Tibial nerve (tissue), 4 donors: ENCODE measurements at places on chromosomes 12 and 14. TPM values are rescaled to one million over a fixed set of nuclear protein-coding genes. Genes with fewer than 3 reads are reported as not detected.
A peak's percentile ranks its signal among the peaks of the same experiment; 100 is the strongest.

DNA sequence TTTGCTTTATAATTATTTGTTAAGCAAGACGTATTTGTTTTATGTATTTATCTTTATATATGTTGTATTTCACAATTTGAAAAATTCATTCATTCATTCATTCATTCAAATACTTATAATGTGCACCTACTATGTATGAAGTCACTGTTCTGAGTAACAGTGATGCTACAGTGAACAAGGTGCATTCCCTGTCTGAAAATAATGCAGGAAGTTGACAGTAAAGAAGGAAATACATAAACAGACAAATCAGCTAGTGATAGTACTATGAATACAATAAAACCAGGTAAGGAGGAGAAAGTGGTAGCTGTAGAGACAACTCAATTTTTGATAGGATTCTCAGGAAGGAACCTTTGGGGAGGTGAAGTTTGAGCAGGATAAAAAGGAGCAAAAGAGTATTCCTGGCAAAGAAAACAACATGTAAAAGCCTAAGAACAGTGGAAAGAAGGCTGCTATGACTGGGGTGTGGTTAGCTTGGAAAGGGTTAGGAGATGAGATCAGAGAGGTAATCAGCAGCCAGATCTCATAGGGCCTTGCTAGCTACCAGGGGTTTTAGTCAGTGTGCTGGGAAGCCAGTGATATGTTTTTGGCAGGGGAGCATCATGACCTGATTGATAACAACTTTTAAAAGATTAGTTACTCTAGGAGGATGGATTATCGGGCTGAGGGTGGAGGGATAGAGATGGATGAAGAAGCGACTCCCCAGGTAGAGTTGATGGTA, 17.4 kb downstream of the BICDL1 start:
- no peak for DNase-seq
- H3K4me1 ChIP-seq, result no peaks in the 10 kb centered on the region
- no peaks in the 10 kb centered on the region for H3K36me3 ChIP-seq
- no peak overlapping the region for H3K4me3 ChIP-seq
- H3K27ac ChIP-seq, result no peak overlapping the region

- H3K27ac ChIP-seq, result no peak overlapping the region
- H3K4me1 ChIP-seq, result no peaks in the 10 kb centered on the region
- H3K36me3 ChIP-seq, result peaks cover 88% of the 10 kb centered on the region
- DNase-seq, result no peak
- H3K4me3 ChIP-seq, result no peak overlapping the region
Measured at GRCh38 chr14:102335163-102335562, 15.6 kb downstream of the ZNF839 start.

The OR6C2 gene
- not detected for total RNA-seq

DNA sequence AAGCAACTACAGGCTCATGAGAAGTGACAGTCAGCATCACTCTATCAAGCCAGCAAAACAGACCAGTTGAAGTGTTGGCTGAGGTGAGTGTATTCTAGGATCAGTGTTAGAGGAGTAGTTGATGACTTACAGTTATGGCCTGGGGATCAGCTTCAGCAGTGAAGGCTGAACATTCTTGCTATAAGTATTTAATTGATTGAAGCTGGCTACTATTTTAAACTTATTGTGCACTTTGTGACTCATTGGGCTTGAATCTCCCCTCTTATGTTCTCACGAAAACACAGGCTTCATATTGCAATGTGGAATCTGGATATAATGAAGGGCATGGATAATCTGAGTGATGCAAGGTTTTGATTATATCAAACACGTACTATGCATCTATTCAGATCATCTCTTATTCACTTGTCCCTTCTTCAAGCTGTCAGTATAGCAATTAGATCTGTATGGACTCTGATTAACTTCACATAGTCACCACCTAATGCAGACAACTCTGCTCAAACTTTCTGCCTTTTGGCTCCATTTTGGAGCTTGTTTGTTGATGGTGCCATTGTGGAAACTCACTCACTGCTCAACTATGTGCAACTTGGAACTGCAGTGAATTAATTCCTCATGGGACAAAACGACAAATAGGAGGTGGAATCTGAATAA, 309.2 kb downstream of the SLC16A7 start:
- H3K36me3 ChIP-seq, result no peaks in the 10 kb centered on the region
- H3K27me3 ChIP-seq, result no peaks in the 10 kb centered on the region
- no peaks in the 10 kb centered on the region for H3K4me1 ChIP-seq
- no peak overlapping the region for H3K4me3 ChIP-seq

- peak overlapping the region; percentile 53 for H3K27ac ChIP-seq
- H3K27me3 ChIP-seq, result no peaks in the 10 kb centered on the region
- no peak for DNase-seq
- H3K4me1 ChIP-seq, result peaks cover 86% of the 10 kb centered on the region
Measured at GRCh38 chr14:69632164-69632563, 20.8 kb downstream of the SUSD6 start.

GRCh38 chr14:58635091-58635830, 2.5 kb upstream of the DACT1 start:
- H3K36me3 ChIP-seq, result no peaks in the 10 kb centered on the region
- DNase-seq, result no peak
- peaks cover 11% of the 10 kb centered on the region for H3K4me1 ChIP-seq
- H3K27ac ChIP-seq, result no peak overlapping the region
- no peak overlapping the region for H3K4me3 ChIP-seq
- H3K27me3 ChIP-seq, result no peaks in the 10 kb centered on the region

The SLC25A47 gene
- not detected for total RNA-seq

DNA sequence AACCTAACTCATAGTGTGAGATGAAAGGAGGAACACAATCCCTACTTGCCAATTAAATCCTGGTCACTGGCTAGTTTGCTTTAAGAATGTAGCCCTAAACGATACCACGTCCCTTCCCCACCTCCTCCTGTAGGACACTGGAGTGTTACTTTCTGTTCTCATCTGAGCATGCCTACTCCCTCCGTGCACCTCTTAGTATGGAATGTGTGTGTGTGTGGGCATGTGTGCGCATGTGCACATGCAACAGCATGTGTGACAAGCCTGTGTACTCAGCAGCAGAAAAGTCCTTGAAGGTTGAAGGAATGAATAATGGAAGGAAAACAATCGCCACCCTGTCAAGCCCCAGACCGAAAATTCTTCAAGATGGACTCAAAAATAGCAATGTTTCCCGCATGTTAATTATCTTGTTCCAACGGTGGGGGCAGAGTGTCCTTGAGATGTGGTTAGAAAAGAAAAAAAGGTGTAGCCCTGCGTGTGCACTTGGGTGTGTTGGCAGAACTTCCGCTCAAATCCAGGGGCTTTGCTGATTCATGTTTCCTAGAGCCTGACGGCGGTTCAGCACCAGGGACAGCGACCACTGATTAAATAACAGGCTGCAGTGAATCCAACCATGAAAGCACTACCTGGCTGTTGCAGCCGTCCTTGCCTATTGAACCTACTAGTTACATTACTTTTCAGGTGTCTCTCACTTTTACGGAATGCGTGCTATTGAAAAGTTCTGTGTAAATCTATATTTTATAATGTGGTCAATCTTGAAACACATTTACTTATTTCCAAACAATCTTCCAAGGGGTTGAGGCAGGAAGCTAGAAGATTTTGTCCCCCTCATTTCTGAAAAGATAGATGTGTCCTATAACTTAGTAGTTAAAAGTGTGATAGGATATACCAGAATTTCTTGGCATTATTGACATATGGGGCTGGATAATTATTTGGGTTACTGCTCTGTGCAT, 79.8 kb downstream of the SRRM4 start:
- H3K4me1 ChIP-seq, result no peaks in the 10 kb centered on the region
- no peak overlapping the region for H3K4me3 ChIP-seq
- H3K27me3 ChIP-seq, result no peaks in the 10 kb centered on the region
- H3K27ac ChIP-seq, result no peak overlapping the region
- DNase-seq, result peak; percentile 49

DNA sequence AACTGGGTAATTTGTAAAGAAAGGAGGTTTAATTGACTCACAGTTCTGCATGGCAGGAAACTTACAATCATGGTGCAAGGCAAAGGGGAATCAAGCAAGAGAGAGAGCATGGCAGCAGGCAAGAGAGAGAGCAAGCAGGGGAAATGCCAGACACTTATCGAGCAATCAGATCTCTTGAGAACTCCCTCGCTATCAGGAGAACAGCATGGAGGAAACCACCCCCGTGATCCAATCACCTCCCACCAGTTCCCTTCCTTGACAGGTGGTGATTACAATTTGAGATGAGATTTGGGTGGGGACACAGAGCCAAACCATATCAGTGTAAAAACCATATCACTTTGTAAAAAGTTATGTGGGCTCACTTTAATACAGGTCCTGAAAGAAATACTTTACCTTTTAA, 56.4 kb upstream of the NEDD1 start:
- no peaks in the 10 kb centered on the region for H3K27me3 ChIP-seq
- no peaks in the 10 kb centered on the region for H3K4me1 ChIP-seq
- no peak overlapping the region for H3K4me3 ChIP-seq

GRCh38 chr12:107178776-107179175, 85.4 kb upstream of the CRY1 start:
- H3K27me3 ChIP-seq, result no peaks in the 10 kb centered on the region
- H3K4me1 ChIP-seq, result no peaks in the 10 kb centered on the region
